ENCODE measurements at places on chromosomes 11 and 22. TPM values are rescaled to one million over a fixed set of nuclear protein-coding genes. Genes with fewer than 3 reads are reported as not detected.

DNA sequence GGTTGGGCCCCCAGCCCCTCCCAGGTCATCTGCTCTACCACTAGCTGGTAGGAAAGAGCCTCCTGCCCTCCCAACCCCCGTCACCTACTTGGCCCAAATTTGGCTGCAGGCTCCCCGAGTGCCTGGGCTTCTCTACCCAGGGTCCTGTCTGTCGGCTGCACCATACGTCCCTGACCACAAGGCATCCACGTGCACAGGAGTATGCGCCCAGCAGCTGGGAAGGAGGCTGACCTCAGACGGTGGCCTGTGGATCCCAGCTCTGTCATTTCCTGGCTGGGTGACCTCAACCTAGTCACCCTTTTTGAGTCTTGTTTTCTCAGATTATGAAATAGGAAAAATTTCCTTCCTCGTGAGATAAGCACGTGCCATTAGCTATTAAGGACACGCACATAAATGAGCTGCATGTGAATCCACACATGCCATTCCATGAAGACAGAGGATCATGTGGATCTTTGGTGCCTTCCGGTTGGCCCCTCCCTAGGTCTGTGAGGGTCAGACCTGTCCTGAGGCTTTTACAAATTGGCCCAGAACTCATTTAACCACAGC is 13.7 kb downstream of the CYB561A3 start:
- no peak for DNase-seq

DNA sequence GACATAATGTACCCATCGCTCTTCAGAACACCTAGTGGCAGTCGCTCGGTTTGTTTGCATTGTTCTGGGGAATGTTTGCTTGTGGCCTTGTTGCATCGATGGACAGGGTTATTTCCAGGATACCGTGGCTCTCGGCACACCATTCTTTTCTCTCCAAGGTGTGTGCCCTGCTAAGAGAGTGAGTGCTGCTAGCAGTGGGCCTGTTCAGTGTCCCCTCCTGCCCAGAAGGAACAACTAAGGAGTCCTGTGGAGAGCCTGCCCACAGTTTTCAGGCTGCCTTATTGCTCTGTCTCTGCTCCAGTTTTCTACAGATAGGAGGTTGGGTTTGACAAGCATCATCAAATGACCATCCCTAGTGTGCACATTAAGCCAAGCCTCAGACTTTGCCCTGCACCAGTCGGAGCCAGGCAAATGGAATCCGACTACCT is 1.4 kb downstream of the CRY2 start:
- no peak for DNase-seq

DNA sequence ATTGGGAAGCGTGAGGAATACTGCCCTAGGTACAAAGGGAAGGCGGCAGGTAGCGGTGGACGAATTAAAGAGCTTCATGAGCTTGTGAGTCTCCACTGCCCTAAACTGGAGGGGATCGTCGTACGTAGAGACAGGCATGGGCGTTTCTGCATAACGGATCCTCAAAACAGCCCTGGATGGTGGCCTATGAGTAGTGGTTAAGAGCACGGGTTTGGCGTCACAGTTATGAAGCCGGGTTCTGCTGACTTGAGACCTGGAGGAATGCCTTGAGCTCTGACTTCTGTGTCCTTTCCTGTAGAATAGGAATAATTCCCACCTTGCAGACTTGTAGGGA is 335 bp downstream of the TMEM138 start:
- DNase-seq, result no peak

CCDC157 gene
- total RNA-seq, result 7.4 TPM

OR2AG1 gene
- not detected for total RNA-seq

LSP1 gene
- 10.6 TPM for total RNA-seq

CDC42EP2 gene
- total RNA-seq, result 25.0 TPM

SH3BP1 gene
- 55.0 TPM for total RNA-seq

Measured in Peyer's patch (tissue), 4 donors.